NCI-H1694 treated with DMSO at 0.1 percent for 48 hours (cell line): ENCODE measurements at places on chromosomes 16 and 17.
A peak's percentile ranks its signal among the peaks of the same experiment; 100 is the strongest.

DNA sequence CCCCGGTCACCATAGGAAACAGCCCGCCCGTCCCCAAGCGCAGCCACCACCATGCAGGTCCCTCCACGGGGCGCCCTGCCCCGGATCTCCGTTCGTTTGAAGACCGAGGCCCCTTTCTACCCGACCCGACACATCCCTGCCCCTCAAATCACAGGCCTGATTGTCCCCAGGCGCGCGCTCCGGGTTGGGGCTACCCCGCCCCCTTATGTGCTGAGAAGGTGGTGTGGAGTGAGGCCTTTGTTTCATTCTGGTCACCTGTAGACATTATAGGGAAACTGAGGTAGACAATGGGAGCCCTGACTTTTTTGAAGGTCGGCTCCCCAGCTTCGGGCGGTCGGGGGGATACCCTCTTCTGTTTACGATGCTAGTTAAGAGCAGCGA lies 763 bp upstream of the ACTG1 start:
- DNase-seq, result peak; percentile 59

DNA sequence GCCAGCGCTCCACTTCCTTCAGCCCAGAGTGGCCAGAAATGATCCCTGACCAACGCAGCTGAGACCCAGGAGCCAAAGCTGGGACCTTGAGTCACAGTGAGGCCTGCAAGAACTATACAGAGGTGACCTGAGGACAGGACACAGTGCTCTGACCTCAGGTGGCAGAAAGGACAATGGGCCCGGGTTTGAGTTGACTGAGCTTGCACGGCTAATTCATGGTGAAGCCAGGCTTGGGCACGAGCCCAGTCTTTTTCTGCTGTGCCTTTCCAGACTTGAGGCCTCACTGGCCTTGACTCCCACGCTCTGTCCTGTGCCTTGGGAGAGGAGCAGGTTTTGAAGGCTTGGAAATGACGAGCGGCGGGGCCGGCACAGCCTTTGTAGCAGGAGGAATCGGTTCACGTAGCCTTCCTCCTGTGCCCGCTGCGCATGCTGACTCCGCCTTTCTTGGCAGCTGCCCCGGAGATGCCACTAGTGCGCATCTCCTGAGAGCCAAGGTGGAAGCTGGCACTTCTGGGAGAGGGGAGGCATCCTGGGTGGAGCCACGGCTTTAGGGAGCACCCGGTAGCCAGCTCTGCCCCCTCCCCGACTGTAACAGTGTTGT lies 34.9 kb downstream of the NDEL1 start:
- DNase-seq, result no peak

DNA sequence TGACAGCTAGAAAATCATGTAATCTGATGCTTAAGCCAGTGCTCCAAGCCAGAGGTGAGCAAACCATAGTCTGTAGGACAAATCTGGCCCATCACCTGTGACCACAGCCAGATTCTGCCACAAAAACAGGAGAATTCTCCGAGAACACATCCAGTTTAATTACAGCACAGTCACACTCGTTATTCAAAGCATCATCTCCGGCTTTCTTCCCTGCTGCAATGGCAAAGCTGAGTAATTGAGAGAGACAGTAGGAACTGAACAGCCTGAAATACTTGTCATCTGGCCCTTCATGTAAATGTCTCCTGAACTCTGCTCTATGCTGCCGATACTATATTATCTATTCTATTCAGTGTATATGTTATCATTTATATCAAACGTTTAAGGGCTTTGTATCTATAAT lies 121.4 kb upstream of the FOXF1 start:
- DNase-seq, result no peak

DNA sequence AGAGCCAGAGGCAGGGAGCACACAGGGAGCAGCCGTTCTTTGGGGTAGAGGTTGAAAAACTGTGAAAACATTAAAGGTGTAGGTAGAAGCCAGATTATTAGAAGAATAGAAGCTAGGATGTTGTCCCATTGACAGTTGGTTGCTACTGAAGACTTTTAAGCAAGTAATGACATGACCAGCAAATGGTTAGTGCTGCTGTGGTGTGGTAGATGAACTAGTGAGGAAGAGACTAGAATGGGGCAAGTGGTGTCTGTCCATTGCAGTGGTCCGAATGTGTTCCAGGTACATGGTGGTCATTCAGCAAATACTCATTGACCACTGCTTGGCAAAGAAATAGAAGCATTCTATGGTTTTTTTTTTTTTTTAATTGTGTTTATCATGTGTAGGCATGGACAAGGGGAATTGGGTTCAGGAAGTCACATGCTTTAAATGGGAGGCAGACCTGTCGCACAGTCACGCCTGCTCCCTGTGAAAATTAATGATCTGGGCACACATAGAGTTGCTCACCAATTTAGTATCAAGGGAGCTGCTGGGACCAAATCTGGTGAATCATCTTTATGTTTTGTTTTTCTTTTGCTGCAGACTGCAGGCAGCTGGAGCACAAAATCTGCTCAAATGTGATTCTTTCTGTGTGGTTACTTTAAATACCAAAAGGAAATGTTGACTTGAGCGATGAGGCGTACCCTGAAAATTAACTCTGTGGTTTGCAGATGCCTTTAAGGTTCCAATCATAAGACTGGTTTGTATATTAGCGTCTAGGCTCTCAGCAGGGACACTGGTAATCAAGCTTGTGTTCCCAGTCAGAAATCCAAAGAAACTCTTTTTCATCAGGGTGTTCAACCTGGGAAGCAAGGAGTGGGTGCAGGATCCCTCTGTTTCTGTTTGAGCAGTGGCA lies 30.7 kb downstream of the YPEL2 start:
- DNase-seq, result peak; percentile 35

DNA sequence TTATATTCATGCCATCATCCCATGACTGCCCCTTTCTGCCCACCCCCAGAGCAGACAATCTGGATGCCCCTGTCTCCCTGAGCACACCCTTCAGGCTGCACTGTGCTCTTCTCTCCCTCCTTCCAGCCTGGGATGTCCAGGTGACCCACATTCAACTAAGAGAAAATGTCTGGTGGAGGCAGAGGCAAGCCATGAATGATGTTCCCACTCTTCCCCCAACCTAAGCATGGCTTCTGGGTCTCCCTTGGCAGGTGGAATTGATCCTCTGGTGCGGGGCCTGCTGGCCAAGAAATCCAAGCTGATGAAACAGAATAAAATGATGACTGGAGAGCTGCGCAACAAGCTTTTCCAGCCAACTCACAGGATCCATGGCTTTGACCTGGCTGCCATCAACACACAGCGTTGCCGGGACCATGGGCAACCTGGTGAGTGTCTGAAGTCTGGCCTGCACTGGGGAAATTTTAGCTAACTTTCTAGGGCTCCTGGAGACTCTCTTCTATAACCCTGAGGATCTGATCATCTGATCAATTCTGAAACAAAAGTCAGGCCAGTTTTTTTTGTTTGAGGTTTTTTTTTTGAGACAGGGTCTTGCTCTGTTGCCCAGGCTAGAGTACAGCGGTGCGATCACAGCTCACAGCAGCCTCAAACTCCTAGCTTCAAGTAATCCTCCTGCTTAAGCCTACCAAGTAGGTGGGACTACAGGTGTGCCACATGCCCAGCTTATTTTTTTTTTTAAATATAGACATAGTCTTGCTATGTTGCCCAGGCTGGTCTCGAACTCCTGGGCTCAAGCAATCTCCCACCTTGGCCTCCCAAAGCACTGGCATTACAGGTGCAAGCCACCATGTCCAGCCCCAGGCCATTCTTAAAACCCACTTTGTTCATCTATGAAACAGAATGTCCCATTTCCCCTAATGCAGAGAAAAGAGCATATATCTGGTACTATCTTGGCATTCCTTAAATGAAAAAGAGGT lies 14.5 kb downstream of the MPO start:
- no peak for DNase-seq

GRCh38 chr17:82623707-82624106 lies 24.5 kb downstream of the WDR45B start:
- no peak for DNase-seq

DNA sequence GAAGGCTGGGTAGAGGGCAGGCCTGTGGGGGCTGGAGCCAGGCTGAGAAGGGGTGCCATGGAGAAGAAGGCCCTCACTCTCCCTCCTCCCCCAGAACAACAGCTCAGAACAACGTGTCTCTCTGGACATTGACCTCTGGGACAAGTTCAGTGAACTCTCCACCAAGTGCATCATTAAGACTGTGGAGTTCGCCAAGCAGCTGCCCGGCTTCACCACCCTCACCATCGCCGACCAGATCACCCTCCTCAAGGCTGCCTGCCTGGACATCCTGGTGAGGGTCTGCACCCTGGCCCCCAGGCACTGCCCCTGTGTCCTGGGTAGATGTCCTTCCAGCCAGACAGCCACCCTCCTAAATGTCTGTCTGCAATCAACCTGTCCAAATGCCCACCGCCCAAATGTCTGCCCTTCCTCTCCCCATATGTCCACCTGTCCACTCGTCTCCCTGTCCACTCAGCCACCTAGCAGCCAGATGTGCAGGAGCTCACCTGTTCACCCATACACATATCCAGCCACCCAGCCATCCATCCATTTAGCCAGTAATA lies 12.2 kb downstream of the GJD3 start:
- DNase-seq, result no peak
